Lower lobe of right lung (tissue), 2 donors: ENCODE measurements at places on chromosomes 5 and 9. TPM values are rescaled to one million over a fixed set of nuclear protein-coding genes. Genes with fewer than 3 reads are reported as not detected.

Gene CSF1R
- total RNA-seq, result 78.2 TPM

Gene SLC6A7
- total RNA-seq, result not detected

Gene IL5
- total RNA-seq, result not detected

Gene IFNA2
- total RNA-seq, result not detected

Gene TGFBI
- total RNA-seq, result 140 TPM

Gene GHR
- 5.2 TPM for total RNA-seq

GRCh38 chr9:76512826-76513225 lies 53.8 kb downstream of the GCNT1 start:
- H3K4me1 ChIP-seq, result no peaks in the 10 kb centered on the region
- no peak overlapping the region for H3K27ac ChIP-seq
- no peak for DNase-seq

DNA sequence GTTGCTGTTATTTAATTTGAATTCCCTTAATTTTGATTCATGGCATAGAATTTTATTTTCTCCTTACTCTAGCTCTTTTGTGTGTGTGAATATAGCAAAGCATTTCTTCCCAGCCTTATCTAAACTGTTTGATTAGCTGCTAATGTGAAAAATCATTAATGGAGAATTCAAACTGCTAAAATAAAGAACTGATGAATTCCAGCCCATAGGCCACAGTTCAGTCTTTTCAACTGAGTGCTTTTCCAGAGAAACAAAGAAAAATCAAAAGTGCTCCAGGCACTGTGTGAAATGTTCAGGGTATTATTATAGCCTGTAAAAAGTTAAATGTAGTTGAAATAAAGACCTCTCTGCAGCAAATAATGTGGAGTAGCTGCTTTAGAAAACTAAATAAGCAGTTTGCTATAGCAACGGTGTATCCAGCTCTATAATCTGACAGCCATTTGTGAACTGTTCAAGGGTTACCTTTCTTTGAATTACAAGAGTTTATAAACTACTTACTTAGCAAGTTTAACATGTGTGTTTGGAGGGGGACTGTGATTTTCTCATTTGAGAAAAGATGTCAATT lies 123.8 kb downstream of the GIN1 start:
- DNase-seq, result no peak
- no peaks in the 10 kb centered on the region for H3K36me3 ChIP-seq
- no peaks in the 10 kb centered on the region for H3K4me1 ChIP-seq
- no peak overlapping the region for H3K27ac ChIP-seq

DNA sequence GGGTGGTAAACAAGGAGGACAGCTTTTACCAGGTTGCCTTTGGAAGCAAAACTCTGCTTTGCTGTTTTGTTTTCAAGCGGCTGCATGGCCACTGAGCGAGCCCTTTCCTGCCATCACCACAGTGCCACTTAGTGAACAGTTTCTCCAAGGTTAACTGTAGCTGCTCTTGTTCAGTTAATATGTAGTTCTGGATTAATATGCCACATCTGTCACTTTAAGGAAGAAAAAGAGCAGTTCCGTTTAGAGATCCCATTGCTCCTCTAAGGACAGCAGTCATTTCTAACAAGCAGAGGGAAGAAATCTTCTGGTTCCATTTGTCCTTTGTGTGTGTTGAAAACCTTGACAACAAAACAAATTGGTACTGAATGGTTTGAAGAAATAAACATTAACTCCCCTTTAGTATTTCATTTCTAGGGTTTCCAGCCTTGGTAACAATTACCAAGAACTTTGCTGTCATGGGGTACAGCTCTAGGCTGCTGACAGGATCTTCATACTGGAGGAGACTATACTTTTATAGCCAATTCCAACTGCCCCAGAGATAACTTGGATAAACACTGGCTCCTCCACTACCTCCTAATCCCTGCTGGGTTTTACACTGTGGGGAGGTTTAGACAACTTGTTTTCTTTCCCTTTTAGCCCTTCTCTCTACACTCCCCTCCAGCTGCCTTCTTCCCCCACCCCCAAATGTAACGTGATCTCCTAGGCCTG lies 10.3 kb upstream of the ABL1 start:
- H3K27me3 ChIP-seq, result no peaks in the 10 kb centered on the region
- H3K4me1 ChIP-seq, result peaks cover 27% of the 10 kb centered on the region
- DNase-seq, result no peak
- H3K4me3 ChIP-seq, result no peak overlapping the region
- peak overlapping the region; percentile 22 for H3K27ac ChIP-seq
- no peaks in the 10 kb centered on the region for H3K36me3 ChIP-seq

GRCh38 chr9:127977884-127978647 lies 2.7 kb downstream of the EEIG1 start:
- H3K27ac ChIP-seq, result peak overlapping the region; percentile 78
- no peaks in the 10 kb centered on the region for H3K36me3 ChIP-seq
- peak; percentile 79 for DNase-seq
- H3K27me3 ChIP-seq, result no peaks in the 10 kb centered on the region
- peak overlapping the region; percentile 79 for H3K4me3 ChIP-seq
- peaks cover 80% of the 10 kb centered on the region for H3K4me1 ChIP-seq
